H9 (cell line): ENCODE measurements at places on chromosomes 11 and 22.

GRCh38 chr11:42253156-42253555 lies 793.7 kb upstream of the LRRC4C start:
- DNase-seq: no peak

- DNase-seq: peak; percentile 25
These were observed 88.1 kb downstream of the RTL6 start for GRCh38 chr22:44409974-44410316.

- DNase-seq: no peak
These were observed 350.6 kb downstream of the TENM4 start for GRCh38 chr11:79090191-79090705.

DNA sequence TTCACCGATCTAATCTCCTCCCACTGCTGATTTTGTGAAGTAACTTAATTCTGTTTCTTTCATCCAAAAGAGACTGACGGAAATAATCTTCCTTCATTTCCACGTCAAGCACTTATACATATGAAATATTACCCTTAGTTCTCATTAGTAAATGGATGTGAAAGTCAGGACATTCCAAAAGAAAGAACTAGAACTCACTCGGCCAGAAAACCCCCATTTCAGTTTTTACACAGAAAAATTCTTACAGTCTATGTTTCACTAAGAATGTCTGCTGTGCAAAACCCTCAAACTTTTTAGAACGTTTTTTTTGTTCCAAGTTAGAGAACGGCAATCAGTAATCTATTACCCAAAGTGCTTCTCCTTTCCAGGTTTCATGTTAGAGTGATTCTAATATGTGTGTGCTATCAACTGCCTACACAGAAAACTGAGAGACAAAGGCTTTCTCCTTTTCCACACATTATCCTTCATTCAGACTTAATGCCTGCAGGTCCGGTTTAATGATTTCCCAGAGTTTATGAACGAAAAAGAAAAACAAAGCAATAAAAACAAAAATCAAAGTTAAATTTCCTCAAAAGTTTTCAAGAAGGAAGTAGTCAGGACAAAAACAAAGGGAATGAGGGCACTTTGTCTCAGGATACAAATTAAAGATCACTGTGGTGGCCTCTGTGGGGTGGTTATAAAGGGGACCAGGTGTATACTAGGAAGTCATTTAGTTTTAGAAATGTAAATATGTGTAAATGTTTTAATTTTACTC lies 11.3 kb upstream of the SESN3 start:
- DNase-seq: no peak

- DNase-seq: no peak
These were observed 768.4 kb downstream of the JRKL start for GRCh38 chr11:97158243-97158642.

DNA sequence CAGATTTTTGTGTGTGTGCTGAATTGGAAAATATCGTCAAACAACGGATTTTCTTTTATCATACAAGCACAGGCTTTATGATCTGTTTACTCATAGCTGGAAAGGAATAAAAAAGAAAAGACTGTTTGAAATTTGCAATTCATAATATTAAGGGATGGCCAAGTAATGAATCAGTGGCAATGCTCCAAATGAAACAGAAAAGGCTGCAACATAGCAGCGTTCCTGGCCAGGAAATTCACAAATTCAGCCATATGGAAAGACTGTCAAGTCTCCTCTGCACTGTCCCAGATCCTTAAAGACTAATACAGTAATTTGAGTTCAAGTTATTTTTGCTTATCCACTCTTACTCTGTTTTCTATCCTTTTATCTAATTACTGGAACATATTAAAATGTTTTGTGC lies 98.2 kb downstream of the MSANTD4 start:
- no peak for DNase-seq

DNA sequence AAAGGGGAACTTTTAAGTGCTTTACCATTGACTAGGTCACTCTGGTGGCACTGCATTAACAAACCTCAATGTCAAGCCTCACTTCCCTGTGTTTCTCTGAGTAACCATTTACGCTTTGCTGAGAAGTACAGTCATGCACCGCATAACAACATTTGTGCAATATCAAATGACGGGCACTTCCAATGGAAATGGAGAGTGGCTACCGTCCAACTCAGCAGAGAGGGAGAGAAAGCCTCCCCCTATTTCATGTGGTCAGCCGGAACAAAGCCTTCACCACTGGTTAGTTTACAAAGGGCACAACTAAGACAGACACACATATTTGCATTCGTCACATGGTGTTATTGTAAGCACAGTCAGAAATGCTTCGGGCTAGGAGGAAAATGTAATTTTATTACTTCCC lies 117.3 kb downstream of the RASSF10 start:
- DNase-seq: no peak

- no peak for DNase-seq
These were observed 38.1 kb upstream of the POU2AF1 start for GRCh38 chr11:111417011-111417765.

DNA sequence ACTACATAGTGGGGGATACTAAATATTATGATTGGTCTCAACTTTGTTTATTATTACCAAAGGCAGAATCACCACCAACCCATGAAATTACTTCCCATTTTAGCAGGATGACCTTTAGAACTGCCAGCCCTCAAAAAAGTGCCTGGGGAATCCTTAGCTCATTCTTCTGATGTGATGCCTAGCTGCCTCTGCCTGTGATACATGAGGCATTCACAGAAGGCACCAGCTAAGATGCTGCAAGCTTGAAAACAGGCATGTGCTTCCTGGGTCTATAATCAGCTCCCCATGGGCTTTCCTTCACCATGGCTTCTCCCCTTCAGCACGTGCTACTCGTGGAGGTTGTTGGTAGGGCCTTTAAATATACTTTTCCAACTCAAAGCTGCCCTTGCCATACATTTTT lies 50.4 kb upstream of the ARHGAP20 start:
- no peak for DNase-seq
